ENCODE measurements at places on chromosomes 11 and 22.

- DNase-seq, result no peak
Measured at GRCh38 chr11:43690929-43691725, 10.6 kb downstream of the HSD17B12 start.

DNA sequence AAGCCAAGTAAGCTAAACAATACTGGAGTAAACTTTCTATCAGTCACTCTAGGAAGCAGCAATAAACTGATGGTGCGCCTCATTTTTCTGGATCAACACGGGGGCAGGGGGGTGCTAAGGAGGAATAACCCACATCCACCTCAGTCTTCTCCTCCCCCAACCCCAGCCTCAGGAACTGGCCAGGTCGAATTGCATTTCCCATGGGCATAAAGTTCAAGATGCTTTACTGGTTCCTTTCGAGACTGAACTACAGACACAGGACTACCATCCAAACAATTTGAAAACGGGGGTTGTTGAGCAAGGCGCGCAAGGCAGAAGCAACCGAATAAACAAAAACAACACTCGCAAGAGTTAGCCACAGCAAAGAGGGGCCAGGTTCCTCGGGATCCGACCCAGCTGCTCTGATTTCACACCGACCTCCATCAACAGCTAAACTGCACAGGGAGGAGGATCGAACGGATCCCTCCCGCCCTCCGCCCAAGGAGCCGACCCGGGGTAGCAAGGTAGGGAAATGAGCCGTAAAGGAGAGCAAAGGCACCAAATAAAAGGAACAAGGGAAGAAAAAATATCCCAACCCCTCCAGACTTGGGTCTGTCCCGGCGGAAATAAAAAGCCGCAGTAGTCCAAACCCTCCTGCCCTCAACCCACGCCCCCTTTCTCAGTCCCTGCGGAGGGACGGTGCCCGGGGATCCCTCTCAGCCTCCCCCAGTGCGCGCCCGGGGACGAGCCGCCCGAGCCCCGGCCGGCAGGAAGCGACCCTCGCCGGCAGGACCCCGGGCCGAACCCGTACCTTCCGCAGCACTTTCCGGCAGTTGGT is 801 bp downstream of the SESN3 start:
- no peak for DNase-seq

- DNase-seq, result no peak
Measured at GRCh38 chr22:37030560-37031281, 11.2 kb downstream of the MPST start.

- DNase-seq, result no peak
Measured at GRCh38 chr11:15327786-15328231, 213.1 kb downstream of the INSC start.

DNA sequence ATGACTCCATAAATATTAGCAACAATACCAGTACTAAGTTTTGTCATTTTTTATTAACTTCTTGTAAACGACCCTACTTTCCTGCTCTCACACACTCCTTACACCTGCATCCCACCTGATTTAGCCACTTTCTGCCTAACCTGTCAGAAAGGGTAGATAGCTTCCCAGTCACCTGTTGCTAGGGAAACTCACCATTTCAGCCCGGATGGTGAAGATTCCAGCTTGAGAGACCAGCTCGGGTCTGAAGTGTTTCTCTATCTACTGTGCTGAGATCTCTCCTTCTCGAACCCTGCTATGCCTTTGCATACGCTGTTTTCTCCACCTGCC is at the start of gene PARVG:
TSS of gene PARVG (plus strand) at position 220 of the 327 bp plus-strand sequence. CDS start 2,405 bp downstream, outside the sequence.
- no peak for DNase-seq

- DNase-seq, result no peak
Measured at GRCh38 chr11:91802475-91802874, 422.1 kb upstream of the FAT3 start.

Data from stimulated activated CD4-positive, alpha-beta T cell treated with anti-CD3 and anti-CD28 coated beads, Interleukin-4, amount 100 ng/mL, for 4 hours (primary cell).